Prostate gland (tissue), 2 donors: ENCODE measurements at places on chromosomes 7 and 10. TPM values are rescaled to one million over a fixed set of nuclear protein-coding genes. Genes with fewer than 3 reads are reported as not detected.
A peak's percentile ranks its signal among the peaks of the same experiment; 100 is the strongest.

DNA sequence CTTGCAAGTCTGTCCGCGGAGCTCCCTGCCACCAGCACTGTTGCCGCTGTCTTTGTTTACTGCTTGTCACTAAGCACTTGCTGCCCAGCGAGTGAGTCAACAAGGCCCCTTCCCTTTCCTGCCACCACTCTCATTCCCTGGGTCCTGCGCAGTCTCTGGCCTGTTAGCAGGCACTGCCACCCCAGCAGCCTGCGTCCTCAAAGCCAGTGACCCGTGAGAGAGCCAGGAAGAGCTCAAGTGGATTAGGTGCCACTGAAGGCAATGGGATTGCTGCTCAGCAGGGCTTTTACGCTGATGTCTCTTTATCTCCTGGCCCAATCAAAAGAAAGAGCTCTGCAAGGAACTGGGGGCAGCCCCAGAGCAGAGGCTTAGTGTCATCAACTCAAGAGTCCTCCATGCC, at the start of gene FRMPD2:
Gene FRMPD2 (minus strand): TSS at position 61 of the 400 bp plus-strand sequence. CDS start 129 bp downstream, outside the sequence.
- H3K27me3 ChIP-seq: no peaks in the 10 kb centered on the region
- no peak within 1 kb of the TSS for H3K4me3 ChIP-seq
- no peak for DNase-seq
- H3K36me3 ChIP-seq: no peaks in the 10 kb centered on the region

GRCh38 chr10:48289501-48290238, 15.2 kb upstream of the FRMPD2 start:
- no peaks in the 10 kb centered on the region for H3K36me3 ChIP-seq
- DNase-seq: peak; percentile 50
- H3K27me3 ChIP-seq: no peaks in the 10 kb centered on the region
- no peak overlapping the region for H3K4me3 ChIP-seq
- H3K27ac ChIP-seq: no peak overlapping the region

GRCh38 chr10:133351408-133352318, 4.5 kb downstream of the PRAP1 start:
- DNase-seq: no peak
- no peaks in the 10 kb centered on the region for H3K36me3 ChIP-seq
- no peaks in the 10 kb centered on the region for H3K27me3 ChIP-seq

DNA sequence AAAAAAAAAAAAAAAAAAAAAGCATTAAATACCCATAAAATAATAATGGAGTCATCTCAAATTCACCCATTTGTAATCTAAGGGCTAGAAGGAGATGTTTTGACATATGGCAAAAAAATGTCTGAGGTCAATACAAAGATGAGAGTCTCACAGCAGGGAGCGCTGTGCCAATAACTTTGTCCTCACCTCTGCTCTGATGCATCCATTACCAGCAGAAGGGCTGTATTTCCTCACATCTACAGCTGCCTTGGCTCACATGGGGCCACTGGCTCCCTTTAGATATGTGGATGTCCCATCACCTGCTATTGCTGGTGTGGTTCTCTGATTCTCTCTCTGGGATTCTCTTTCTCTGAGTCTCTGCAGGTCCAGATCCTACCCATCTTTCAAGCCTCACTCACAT, 90.3 kb upstream of the FAM133B start:
- no peak for DNase-seq
- H3K4me3 ChIP-seq: no peak overlapping the region
- H3K36me3 ChIP-seq: no peaks in the 10 kb centered on the region
- no peaks in the 10 kb centered on the region for H3K27me3 ChIP-seq
- H3K4me1 ChIP-seq: no peaks in the 10 kb centered on the region
- no peak overlapping the region for H3K27ac ChIP-seq

DNA sequence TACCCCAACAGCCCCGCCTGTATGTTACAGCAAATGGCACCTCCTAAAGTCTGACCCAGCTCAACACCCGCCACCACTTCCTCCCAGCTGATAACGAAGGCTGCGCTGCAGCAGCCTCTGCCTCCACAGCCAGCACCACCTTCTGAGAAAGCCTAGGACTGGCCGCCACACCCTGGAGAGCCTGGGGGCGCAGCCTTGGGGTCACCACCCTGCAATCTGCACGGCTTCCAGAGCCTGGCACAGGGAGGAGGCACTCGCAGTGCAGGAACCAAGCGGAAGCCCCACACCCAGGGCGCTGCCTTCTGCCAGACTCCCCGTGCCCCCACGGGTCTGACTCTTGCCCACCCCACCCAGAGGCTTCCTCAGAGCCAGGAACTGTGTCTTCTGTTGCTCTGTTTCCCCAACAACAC, 112.5 kb downstream of the MAD1L1 start:
- no peaks in the 10 kb centered on the region for H3K36me3 ChIP-seq
- no peak overlapping the region for H3K27ac ChIP-seq
- H3K27me3 ChIP-seq: no peaks in the 10 kb centered on the region
- DNase-seq: no peak

DNA sequence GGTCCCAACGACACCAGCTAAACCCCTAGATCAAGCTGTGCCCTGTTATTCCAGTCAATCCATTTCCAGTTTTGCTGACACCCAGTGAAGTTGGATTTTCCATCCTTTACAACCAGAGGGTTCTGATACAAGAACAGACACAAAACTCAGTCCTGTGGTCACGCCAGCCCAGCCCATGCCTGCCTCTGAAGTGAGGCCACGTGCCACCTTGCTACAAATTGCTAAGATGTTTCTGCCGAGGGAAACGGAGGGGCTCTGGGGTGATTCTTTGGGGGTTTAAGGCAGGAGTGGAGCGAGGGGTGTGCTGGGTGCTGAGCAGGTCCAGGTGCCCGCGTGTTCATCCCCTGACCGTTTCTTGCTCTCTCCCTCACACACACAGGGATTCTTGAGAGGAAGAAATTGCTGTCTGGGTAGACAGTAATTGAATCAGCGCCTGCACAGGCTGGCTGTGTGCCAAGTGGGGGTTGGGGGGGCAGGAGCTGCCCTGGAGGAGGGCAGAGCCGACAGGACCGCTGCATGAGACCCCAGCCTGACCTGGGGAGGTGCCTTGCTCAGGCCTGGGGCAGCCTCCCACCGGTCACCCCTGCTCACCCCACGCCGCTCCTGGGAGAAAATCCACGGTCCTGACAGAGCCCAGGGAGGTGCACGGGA, 38.1 kb downstream of the ADAP1 start:
- H3K27ac ChIP-seq: no peak overlapping the region
- no peak for DNase-seq
- H3K4me1 ChIP-seq: no peaks in the 10 kb centered on the region
- no peak overlapping the region for H3K4me3 ChIP-seq
- no peaks in the 10 kb centered on the region for H3K36me3 ChIP-seq

DNA sequence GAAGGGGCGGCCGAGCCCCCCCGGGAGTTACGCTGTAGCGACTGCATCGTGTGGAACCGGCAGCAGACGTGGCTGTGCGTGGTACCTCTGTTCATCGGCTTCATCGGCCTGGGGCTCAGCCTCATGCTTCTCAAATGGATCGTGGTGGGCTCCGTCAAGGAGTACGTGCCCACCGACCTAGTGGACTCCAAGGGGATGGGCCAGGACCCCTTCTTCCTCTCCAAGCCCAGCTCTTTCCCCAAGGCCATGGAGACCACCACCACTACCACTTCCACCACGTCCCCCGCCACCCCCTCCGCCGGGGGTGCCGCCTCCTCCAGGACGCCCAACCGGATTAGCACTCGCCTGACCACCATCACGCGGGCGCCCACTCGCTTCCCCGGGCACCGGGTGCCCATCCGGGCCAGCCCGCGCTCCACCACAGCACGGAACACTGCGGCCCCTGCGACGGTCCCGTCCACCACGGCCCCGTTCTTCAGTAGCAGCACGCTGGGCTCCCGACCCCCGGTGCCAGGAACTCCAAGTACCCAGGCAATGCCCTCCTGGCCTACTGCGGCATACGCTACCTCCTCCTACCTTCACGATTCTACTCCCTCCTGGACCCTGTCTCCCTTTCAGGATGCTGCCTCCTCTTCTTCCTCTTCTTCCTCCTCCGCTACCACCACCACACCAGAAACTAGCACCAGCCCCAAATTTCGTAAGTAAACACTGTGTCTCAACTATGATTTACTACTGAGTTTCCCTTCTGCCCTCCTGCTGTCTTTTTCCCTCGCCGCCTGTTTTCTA, 666 bp downstream of the NRG3 start:
- H3K27me3 ChIP-seq: peaks cover 13% of the 10 kb centered on the region
- no peak overlapping the region for H3K4me3 ChIP-seq
- no peaks in the 10 kb centered on the region for H3K36me3 ChIP-seq
- no peaks in the 10 kb centered on the region for H3K4me1 ChIP-seq
- no peak overlapping the region for H3K27ac ChIP-seq

DNA sequence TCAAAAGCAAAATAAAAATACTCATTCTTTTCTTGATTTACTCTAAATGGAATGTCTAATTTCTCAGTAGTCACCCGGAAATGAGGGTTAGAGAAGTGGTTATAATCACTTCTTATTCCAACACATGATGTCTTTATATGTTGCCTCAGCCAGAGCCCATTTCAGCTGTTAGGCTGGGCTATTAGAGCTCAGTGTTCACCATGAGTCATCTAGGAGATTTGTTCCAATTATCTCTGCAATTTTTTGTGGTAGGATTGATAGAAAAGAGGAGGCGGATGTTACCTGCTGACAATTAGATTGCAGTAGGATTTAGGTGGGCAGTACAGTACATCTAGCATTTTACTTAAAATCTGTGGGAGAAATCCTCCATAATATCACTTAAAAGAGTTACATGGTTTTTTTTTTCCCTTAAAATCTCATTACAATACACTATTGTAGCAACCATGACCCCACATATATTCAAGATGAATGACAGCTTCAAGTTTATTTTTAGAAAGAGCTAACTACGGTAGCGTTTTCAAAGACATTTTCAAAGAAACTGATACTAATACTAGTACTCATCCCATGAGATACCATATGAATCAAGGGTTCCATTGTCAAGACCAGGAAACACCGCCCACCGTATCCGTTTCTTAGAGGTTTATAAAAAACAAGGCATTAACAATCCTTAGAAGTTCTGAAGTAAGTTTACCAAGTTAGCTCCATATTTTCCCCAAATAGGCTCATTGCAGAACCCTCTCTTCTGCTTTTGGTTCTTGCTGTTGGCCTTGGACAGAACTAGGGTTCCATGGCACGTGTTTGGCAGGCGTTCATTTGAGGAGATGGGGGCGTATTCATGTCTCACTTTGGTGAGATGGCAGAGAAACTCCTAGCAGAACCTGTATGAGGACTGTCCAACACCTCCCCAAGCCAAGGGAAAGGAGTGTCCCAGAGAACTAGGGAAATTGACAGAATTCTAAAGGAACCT, 10.4 kb downstream of the CPA2 start:
- H3K27ac ChIP-seq: no peak overlapping the region
- DNase-seq: no peak
- H3K4me3 ChIP-seq: no peak overlapping the region
- H3K4me1 ChIP-seq: no peaks in the 10 kb centered on the region

PRTFDC1 gene
- 2.0 TPM for total RNA-seq

DNA sequence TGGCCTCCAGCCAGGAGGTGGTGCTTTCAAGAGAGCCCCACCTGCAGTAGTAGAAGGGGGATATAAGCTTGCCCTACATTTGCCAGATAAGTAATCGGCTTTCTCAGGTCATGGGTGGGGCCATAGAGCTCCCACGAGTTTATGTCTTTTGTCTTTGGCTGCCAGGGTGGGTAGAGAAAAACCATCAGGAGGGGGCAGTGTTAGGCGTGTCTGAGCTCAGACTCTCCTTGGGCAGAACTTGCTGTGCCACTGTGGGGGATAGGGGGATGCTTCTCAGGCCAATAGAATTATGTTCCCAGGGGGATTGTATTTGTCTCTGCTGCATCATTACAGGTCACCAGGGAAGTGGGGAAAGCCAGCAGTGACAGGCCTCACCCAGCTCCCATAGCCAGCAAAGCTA, 12.3 kb upstream of the MRPS33 start:
- H3K27me3 ChIP-seq: no peaks in the 10 kb centered on the region
- H3K36me3 ChIP-seq: no peaks in the 10 kb centered on the region
- no peak overlapping the region for H3K4me3 ChIP-seq
- no peak overlapping the region for H3K27ac ChIP-seq

- H3K36me3 ChIP-seq: no peaks in the 10 kb centered on the region
- no peak for DNase-seq
- no peaks in the 10 kb centered on the region for H3K4me1 ChIP-seq
- H3K27me3 ChIP-seq: no peaks in the 10 kb centered on the region
Observed at GRCh38 chr10:95289003-95289920, 1.5 kb downstream of the PDLIM1 start.

DNA sequence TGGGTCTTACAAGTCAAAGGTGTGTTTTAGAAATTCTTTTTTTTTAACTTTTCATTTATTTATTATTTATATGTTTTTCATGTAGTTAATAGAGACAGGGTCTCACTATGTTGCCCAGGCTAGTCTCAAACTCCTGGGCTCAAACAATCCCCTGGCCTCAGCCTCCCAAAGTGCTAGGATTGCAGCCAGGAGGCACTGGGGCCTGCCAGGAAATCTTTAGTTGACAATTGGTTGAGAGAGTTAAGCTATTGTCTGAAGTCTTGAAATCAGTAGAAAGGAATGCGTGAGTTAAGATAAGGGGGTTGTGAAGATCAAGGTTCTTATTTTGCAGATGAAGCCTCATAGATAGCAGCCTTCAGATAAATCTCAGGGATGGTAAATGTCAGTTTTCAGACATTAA, 245.4 kb upstream of the GALNT17 start:
- DNase-seq: no peak
- no peak overlapping the region for H3K4me3 ChIP-seq
- H3K27me3 ChIP-seq: no peaks in the 10 kb centered on the region
- no peaks in the 10 kb centered on the region for H3K36me3 ChIP-seq
- H3K4me1 ChIP-seq: no peaks in the 10 kb centered on the region
